ENCODE measurements at places on chromosomes 5 and 9. TPM values are rescaled to one million over a fixed set of nuclear protein-coding genes. Genes with fewer than 3 reads are reported as not detected.

The ZNF367 gene
- 1.2 TPM for polyA plus RNA-seq

The STC2 gene
- polyA plus RNA-seq = 4.6 TPM

The ARHGEF37 gene
- 10.1 TPM for polyA plus RNA-seq

The ZNF79 gene
- 2.1 TPM for polyA plus RNA-seq

The SLCO6A1 gene
- not detected for polyA plus RNA-seq

The SHISAL2B gene
- not detected for polyA plus RNA-seq

The EIF4E1B gene
- not detected for polyA plus RNA-seq

The DOCK8 gene
- polyA plus RNA-seq = 0.83 TPM

The BASP1 gene
- 2.2 TPM for polyA plus RNA-seq

The PCDHB8 gene
- 0.46 TPM for polyA plus RNA-seq

The LPAR1 gene
- polyA plus RNA-seq = 9.6 TPM

The NR5A1 gene
- polyA plus RNA-seq = 0.01 TPM

The PROB1 gene
- polyA plus RNA-seq = 28.5 TPM

The IFNK gene
- not detected for polyA plus RNA-seq

The CDX1 gene
- 0.13 TPM for polyA plus RNA-seq

The HK3 gene
- polyA plus RNA-seq = 17.2 TPM
